ENCODE measurements at places on chromosomes 2 and 18.

- DNase-seq = peak; percentile 68
Observed at GRCh38 chr2:208466151-208466919, 59.7 kb downstream of the PTH2R start.

DNA sequence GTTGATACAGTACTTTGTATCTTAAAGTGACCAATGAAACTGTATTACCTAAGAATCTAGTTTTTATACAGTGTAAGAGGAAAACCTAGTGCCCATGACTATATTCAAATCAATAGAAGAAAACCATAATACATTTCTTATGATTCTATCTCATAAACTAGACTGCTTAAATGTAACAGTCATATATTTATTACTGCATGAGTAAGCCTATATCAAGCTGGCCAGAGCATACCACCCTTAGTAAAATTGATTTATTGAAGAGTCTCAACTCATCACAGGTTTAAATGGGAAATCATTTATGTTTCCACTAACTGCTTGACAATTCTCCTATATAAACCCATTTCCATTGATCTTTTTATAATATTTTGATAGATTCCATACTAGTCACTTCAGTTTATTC, 1059.2 kb upstream of the LRRTM1 start:
- DNase-seq = no peak

DNA sequence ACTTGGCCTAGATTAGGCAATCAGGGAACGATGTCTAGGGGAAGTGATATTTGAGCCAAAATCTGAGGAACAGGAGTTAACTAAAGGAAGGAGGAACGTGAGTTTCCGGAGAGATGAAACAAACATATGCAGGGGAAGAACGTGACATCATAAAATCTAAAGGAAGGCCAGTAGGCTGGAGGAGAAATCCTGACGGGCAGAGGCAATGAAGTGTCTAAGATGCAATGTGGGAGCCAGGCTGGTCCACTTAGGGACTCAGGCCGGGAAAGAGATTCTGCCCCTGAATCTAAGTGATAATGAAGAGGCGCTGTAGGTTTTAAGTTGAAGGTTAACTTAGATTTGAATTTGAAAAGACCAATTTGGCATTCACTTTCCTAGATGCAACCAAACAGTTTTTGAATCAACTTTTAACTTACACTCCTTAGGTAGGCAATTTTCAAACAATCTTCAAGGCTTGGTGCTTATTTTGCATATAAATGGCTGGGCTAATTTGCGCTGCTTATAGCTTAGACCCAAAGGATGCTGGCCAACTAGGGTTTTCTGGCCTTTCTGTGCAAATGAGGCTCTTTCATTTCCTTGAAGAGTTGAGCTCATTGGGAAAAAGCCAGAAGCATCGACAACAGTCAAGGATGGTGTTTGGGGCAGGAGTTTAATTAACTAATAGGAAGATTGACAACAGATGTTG, 221.7 kb downstream of the SOX11 start:
- DNase-seq = no peak

GRCh38 chr2:76953733-76954347, 568.3 kb downstream of the LRRTM4 start:
- peak; percentile 45 for DNase-seq

GRCh38 chr2:132941296-132942020, 271.5 kb upstream of the LYPD1 start:
- DNase-seq = no peak

DNA sequence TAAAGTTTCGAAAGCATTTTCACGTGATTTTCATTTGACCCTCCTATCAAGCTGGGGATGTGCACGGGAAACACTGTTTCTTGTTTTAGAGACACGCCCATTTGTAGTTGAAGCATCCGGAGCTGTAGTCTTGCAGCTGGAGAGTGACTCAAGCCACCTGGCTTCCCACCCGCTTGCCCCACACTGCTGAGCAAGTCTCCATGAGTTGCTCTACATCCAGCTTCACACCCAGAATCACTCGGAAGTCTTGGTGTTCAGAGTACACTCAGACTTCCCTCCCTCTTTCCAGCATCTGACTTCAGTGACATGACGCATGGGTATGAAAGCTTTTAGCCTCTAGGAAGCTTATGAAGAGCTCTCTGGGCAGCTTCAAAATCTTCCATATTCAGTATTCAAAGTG, 262.4 kb downstream of the NBAS start:
- no peak for DNase-seq

- DNase-seq = peak; percentile 61
Observed at GRCh38 chr2:172412984-172413492, 14.3 kb upstream of the ITGA6 start.

- no peak for DNase-seq
Observed at GRCh38 chr2:62931536-62931935, 119.1 kb upstream of the OTX1 start.

GRCh38 chr18:36127836-36128529, 1.2 kb downstream of the SLC39A6 start:
- DNase-seq = no peak

- no peak for DNase-seq
Observed at GRCh38 chr2:224786848-224787247, 70.7 kb upstream of the CCDC195 start.

DNA sequence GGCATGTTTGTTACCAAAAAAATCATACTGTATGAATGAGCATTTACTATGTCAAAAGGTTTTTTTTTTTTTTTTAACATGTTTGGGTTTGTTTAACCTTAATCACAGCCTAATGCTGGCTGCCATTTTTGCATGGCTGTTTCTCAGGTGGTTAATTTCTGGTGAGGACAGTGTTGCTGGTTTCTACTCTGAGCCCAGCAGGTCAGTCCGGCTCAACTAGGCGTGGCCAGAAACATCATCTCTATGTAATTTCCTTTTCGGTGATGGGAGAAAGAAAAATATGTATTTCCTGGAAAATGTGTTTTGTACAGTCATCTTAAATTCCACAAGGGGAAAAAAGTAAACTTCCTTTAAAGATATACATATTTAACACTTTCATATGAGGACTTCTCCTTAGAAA, 24.9 kb upstream of the BZW1 start:
- DNase-seq = no peak

GRCh38 chr18:25081001-25081400, 271.0 kb downstream of the ZNF521 start:
- DNase-seq = no peak

DNA sequence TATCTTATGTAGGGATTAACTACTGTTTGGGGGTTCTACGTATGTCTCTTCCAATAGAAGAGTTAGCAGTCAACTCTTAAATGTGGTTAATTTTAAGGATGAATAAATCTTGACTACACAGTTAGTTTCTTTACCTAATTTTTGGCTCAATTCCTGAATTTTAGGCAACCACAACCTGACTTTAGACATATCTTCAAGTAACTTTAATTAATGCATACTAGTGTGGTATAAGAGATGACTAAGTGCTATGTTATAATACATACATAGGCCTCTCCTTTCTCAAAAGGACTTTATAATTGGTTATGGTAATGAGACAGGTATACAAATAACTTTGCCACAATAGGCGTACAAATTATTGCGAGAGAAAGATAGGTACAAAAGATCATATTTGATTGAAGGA, 312.0 kb downstream of the IRS1 start:
- no peak for DNase-seq

- no peak for DNase-seq
Observed at GRCh38 chr18:75256376-75256775, 45.8 kb downstream of the TSHZ1 start.

GRCh38 chr18:7601246-7601615, 34.1 kb downstream of the PTPRM start:
- no peak for DNase-seq

DNA sequence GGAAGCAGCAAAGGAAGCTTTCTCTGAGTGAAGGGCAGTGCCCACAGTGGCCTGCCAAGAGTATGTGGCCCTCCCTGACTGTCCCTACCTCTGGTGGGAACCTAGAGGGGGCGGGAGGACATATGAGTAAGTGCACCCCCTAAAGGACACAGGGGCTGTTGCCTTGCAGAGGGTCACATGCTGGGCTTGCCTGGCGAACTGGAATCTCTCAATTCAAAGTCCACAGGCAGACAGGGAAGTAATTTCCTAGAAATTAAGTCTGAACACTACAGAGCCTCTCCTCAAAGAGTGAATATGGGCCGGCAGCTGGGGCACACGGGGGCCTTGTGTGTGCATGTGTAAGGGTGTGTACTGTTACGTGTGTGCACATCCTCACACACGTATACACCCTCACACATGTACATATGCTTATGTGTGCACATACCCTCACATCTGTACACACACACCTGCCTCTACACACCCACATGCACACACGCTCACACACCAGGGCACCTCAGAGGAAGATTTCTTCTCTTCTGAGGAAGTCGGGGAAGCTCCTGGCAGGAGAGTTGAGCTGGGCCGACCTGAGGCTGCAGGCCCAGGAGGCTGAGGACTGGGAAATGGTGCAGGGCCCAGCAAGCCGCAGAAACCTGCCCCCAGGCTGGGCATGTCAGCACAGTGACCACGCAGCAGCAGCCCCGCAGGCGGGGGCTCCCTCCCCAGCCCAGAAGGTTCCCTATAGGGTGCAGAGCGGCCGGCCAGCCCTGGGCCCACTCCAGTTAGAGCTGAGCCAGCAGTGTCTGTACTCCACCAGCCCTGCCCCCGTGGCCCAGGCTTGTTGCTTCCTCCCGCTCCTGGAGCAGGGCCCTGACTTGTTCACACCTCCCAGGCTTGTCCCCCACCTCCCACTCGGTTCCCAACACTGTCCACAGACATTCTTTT, 77.4 kb upstream of the TAF1B start:
- DNase-seq = no peak

Data from NCI-H2029 treated with DMSO at 0.1 percent for 48 hours (cell line).